ENCODE measurements at places on chromosomes 7 and 10.

- DNase-seq = peak; percentile 57
Measured at GRCh38 chr7:20021831-20022230, 195.4 kb downstream of the MACC1 start.

DNA sequence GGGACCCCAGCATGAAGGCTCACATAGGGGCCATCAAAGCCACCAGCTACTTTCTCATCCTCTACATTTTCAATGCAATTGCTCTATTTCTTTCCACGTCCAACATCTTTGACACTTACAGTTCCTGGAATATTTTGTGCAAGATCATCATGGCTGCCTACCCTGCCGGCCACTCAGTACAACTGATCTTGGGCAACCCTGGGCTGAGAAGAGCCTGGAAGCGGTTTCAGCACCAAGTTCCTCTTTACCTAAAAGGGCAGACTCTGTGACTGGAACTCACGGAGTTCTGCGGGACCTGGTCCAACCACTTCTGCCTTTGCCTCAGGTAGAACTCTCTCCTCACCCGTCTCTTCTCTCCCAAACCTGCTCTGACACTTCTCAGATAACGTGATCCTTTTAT, 945 bp downstream of the TAS2R40 start:
- no peak for DNase-seq

DNA sequence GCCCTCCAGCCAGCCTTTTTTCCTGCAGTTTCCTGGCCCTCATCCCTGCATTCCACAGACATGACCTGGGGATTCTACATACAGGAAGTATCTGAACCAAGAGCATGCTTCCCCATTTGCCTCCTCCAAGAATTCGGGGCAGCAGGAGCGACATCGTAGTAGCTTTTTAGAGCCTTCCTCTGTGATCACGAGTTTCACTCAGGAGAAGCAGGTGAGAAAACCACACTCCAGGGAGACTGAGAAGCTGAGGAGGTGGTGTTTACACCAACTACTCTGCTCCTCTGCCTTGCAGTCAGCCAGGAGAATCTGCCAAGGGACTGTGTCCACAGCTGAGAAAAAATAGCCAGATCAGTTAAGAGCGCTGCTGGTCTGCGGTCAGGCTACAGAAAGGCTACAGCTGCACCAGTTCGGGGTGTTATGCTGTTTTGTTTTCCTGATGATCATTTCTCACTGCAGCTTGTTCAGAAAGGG, 54.1 kb downstream of the HSPA12A start:
- DNase-seq = peak; percentile 82

- DNase-seq = peak; percentile 90
Measured at GRCh38 chr7:128737867-128738385, 1.2 kb upstream of the CALU start.

GRCh38 chr7:140269004-140269638, 92.3 kb upstream of the KDM7A start:
- DNase-seq = no peak

- no peak for DNase-seq
Measured at GRCh38 chr10:51228714-51229100, 154.4 kb downstream of the PRKG1 start.

- no peak for DNase-seq
Measured at GRCh38 chr7:140209866-140210609, 33.3 kb upstream of the KDM7A start.

GRCh38 chr10:132836832-132837540, 51.0 kb upstream of the NKX6-2 start:
- peak; percentile 18 for DNase-seq

GRCh38 chr10:317271-317769, 182.1 kb downstream of the ZMYND11 start:
- DNase-seq = peak; percentile 8

DNA sequence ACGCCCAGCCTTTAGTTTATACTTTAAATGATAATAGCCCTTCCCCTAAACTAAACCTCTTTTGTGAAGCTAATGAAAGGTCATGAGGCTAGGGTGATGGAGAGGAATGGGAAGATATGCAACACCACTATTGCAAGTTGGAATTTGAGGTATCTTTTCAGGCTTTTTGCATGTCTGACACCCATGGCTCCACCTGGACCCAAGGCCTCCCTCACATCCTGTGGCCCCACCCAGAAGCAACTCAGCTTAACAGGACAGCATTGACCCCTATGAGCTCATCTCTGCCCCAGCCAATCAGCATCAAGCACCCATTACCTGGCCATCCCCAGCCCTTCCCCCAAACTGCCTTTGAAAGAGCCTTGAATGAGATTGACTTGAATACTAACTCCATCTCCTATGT, 674.2 kb upstream of the NRP1 start:
- DNase-seq = no peak

- DNase-seq = peak; percentile 92
Measured at GRCh38 chr7:44633254-44634186, 27.1 kb downstream of the OGDH start.

DNA sequence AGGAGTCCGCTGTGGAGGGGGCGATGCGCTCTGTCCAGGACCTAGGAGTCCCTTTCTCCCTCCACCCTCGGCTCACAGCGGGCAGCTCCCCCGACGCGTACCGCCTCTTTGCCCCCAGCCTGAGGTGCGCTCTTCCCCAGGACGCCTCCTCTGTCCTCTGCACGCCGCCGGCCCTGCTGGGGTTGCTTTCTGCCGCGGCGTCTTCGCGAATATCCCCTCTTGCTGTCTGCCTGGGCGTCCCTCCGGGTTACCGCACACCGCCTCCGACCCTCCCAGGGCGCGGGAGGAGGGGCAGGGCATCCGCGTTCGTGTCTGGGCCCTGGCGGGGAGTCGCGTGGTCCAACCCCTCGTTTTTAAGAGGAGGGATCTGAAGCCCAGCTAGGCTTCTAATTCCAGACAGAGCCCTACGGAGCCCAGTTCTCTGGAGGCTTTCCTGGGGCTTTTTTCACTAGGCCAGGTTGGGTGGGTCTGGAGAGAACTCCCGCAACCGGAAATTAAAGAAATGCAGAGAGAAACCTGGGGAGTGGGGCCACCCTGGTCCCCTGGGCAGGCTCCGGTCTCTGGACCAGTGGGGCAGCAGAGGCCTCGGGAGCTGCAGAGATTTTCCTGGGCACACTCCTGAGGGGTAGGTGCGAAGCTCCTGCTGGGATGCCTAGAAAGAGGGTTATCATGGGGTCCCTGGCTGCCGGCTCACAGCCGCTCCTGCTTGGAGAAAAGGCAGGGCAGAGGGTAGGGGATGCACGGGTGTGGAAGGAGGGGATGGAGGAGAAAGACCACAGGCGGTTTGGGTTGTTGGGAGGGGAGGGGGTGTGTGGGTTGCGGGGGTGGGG, 166.9 kb downstream of the UBE2H start:
- DNase-seq = no peak

- no peak for DNase-seq
Measured at GRCh38 chr10:5764422-5765297, 48.6 kb downstream of the GDI2 start.

GRCh38 chr7:95238252-95238943, 85.9 kb downstream of the PON1 start:
- DNase-seq = no peak
